ENCODE measurements at places on chromosomes 11 and 22.

GRCh38 chr11:104259121-104259610 is 95.2 kb upstream of the PDGFD start:
- no peak for DNase-seq

DNA sequence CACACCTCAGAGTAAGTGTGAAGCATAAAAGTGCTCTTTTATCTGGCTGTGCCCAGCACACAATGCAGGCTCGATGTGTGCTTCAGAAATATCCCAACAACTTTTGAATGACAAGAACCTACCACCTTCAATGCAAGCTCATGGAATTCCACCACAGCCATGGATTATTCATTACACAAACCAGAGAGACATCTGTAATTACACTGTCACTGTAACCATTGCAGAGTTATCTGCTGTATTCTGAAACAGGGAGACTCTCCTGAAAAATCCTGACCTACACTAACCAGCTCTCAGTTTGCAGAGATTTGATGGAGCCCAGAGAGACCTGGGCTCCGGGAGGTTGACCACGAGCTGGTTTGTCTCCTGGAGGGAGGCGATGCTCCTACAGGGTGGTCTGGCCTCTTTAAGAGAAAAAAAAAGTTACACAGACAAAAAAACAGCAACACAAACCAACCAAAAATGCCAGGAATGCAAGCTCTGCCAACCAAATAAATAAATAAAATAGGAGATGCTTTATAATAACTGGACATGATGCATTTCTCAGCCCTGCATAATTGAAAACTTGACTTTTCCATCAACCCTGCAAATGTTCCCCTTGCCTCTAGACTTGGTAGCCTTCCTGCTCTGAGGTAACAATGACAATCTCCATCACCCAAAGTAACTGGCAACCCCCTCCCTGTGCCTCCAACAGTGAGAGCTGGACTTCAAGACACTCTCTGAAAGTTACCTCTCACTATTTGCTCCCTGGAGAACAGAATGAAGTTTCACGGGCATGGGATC is 69.7 kb downstream of the ETS1 start:
- no peak for DNase-seq

GRCh38 chr11:117328375-117329010 is 839 bp downstream of the CEP164 start:
- peak; percentile 79 for DNase-seq

DNA sequence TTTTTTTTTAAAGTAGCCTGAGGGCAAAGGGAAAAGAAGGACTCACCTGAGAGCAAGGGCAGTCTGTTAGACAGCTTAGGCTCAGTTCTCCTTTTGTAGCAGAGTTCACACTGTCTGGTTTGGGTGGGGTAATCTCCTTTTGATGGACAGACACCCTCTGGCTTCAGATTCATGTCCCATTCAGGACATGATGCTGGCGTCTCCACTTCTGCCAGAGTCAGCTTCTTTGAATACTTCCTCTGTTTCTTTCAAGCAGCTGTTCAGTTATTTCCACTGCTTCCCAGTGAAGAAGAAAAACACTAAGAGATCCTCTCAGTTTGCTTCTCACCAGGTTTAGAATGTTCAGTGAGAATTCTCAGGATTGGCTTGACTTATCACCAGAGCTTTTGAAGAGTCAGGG is 79.0 kb upstream of the HSD17B12 start:
- no peak for DNase-seq

DNA sequence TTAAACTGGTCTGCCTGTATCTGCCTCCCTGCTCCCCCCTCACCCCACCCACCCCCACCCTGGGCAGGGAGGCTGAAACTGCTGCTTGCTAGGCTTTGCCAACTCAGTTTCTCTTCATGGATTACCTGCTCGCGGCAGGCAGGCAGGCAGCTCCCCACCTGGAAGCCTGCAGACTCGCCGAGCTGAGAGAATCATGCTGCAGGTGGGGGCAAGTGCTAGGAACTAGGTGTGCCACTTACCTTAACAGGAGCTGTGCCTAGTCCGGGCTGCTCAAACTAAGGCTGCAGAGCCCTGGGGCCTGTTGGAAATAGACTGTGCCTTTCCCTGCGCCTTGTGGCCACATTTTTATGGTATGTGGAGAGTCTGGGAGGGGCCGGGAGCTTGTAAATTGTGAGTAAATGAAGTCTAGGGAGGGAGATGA is 30.3 kb downstream of the MARK2 start:
- no peak for DNase-seq

- no peak for DNase-seq
These were observed 33.2 kb downstream of the SPATA19 start for GRCh38 chr11:133811850-133812685.

DNA sequence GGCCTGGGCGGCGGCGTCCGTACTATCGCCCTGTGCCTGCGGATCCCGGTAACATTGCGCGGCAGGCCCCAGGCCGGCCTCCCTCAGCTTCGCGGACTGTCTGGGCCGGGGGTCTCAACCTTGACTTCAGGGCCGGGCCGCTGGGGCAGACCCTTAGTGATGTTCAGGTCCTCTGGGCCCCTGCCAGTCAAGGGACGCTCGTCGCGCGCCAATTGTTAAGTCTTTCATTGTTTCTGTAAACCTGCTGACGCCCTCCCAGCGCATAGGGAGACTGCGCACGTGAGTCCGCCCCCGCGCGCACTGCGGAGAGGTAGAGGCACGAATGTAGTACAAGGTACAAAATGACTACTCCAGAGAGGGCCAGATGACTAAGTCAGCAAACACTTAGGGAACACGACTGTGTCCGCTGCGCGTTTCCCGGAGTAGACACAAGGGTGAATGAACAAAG is 451 bp upstream of the HDHD5 start:
- no peak for DNase-seq

- no peak for DNase-seq
These were observed 61.3 kb upstream of the PRODH start for GRCh38 chr22:18997306-18997924.

DNA sequence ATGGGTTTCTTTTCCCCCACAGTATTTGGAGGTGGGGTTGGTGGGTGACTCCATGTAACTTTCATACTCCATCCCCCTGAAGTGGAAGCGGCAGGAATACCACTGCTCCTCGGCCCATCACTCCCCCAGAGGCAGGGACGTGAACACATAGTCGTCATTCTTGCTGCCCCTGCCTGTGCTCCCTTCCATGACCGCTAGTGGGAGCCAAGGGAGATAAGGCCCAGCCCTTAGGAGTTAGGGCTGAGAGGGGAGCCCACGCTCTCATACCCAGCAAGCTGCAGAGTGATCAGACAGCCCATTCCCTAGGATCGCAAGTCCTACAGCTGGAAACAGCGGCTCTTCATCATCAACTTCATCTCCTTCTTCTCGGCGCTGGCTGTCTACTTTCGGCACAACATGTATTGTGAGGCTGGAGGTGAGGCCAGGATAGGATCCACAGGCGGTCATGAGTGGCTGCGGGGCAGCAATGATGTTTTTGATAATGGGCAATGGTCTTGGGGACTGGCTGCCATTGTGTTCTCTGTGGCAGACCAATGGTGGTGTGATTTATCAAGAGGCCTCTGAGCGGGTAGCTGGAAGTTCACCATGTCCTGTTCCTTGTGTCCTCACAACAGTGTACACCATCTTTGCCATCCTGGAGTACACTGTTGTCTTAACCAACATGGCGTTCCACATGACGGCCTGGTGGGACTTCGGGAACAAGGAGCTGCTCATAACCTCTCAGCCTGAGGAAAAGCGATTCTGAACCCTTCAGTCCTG is 15.9 kb downstream of the RHOG start:
- no peak for DNase-seq

DNA sequence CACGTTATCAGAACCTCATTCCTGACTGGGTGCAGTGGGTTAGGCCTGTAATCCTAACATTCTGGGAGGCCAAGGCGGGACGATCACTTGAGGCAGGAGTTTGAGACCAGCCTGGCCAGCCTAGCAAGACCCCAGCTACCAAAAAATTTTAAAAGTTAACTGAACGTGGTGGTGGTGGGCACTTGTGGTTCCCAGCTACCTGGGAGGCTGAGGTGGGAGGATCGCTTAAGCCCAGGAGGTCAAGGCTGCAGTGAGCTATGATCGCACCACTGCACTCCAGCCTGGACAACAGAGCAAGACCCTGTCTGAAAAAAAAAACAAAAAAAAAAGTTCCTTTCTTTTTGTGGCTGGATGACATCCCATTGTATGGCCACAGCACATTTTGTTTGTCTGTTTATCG is 67.7 kb upstream of the PPP6R3 start:
- no peak for DNase-seq

- DNase-seq: no peak
These were observed 11.0 kb downstream of the DDB2 start for GRCh38 chr11:47225552-47226400.

DNA sequence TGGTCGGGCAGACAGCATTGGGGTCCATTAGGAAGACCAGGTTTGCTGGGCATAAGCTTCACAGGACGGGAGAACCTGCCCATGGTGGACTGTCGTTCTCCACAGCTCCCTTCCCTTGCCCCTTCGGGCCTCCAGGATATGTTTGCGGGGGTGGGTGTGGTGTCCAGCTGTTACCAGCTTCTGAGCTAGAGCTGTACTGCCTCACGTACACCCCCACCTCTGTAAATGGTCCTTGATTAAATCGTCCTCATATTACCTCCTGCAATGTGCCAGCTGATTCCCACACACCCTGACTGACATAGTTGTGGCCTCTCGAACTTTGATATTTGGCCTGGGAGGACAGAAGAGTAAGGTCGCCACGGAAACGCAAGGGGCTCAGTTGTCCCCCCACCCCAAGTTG is 16.2 kb upstream of the BCR start:
- no peak for DNase-seq

GRCh38 chr22:42331014-42331413 is 60.6 kb upstream of the TCF20 start:
- no peak for DNase-seq

- no peak for DNase-seq
These were observed 9.3 kb downstream of the MMP13 start for GRCh38 chr11:102946237-102946636.

GRCh38 chr11:86664930-86665329 is 7.5 kb downstream of the ME3 start:
- DNase-seq: no peak

- no peak for DNase-seq
These were observed 76.3 kb downstream of the PRCP start for GRCh38 chr11:82823647-82824619.

DNA sequence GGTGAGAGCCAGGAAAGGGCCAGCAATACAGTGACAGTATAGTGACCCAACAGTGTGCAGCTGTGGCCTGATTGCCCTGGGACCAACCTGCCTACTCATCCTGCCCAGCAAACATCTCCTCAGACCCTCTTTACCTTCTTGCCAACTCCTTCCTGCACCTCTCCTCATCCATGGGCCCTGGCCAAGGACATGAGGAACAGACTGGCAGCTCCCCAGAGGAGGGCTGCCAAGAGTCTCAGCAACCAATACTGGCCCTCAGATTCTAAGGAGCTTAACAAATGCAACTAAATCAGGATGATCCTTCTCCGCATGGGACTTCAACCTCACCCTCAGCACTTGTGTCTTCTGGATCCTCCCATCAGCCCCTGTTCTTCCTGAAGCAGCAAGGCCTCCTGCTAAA is 77.0 kb downstream of the RPL27A start:
- DNase-seq: no peak

- peak; percentile 52 for DNase-seq
These were observed 15.2 kb downstream of the TMPRSS5 start for GRCh38 chr11:113690619-113691569.

- peak; percentile 56 for DNase-seq
These were observed at the start of gene ZNF215 for GRCh38 chr11:6926208-6927029. TSS of gene ZNF215 (plus strand) at chr11:6926426. CDS start at chr11:6932273, 5,847 bp downstream.

DNA sequence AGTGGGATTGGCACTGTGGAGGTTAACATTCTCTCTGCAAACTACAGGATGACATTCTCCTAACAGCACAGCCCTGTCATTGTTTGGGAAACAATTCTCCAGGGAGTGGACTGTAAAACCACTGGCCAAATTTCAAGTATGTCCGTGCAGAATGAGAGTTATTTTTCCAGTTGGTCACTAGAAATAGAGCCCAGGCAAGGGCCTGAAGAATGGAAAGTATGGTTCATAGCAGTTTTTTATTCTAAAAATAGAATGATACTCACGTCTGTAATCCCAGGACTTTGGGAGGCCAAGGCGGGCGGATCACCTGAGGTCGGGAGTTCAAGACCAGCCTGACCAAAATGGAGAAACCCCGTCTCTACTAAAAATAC is 39.0 kb upstream of the CD44 start:
- DNase-seq: no peak

GRCh38 chr11:124190298-124191139 is 7.4 kb downstream of the OR10D3 start:
- peak; percentile 97 for DNase-seq

- no peak for DNase-seq
These were observed 1.6 kb downstream of the SDF2L1 start for GRCh38 chr22:21643533-21644357.

DNA sequence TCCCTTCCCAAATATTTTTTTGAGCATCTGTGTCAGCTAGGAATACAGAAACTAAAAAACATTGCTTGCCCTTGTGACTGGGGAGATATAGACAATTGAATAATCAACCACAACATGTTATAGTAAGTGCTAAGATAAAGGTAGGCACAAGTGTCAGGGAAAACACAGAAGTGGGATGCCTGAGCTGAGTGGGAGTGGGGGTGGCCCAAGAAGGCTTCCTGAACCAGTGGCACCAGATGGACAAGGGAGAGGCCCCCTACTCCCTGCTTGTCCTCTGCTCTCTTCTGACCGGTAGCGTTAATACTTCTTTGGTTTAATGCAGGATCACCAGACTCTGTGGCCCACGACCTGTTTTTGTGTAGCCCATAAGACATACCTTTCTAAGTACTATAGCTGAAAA is 48.8 kb downstream of the PACS1 start:
- DNase-seq: no peak

- no peak for DNase-seq
These were observed 149.0 kb downstream of the SPON1 start for GRCh38 chr11:14111496-14111895.

DNA sequence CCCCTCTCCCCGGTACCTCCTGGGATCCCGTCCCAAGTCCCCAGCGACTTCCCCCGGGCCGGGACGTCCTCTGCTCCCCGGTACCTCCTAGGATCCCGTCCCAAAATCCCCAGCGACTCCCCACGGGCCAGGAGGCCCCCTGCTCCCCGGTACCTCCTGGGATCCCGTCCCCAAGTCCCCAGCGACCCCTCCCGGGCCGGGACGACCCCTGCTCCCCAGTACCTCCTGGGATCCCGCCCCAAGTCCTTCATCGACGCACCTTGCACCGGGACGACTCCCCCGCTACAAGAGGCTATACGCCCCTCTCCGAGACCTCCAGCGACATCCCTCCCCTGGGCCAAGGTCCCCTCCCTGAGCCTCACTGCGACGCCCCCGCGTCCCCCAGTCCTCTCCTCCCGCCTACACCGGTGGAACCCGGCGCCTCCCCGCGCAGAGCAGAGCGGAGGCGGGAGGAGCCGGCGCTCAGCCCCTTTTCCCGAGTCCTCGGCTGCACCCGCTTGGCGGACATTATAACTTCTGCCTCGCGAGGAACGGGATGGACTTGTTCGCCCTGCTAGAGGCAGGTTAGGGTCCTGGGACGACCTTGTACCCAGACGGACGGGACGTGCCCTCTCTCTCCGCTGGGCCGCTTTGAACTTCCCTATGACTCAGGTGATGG is 912 bp downstream of the KREMEN1 start:
- DNase-seq: peak; percentile 49

Data from umbilical cord (tissue), 2 donors.